ENCODE measurements at places on chromosomes 7 and 10.

DNA sequence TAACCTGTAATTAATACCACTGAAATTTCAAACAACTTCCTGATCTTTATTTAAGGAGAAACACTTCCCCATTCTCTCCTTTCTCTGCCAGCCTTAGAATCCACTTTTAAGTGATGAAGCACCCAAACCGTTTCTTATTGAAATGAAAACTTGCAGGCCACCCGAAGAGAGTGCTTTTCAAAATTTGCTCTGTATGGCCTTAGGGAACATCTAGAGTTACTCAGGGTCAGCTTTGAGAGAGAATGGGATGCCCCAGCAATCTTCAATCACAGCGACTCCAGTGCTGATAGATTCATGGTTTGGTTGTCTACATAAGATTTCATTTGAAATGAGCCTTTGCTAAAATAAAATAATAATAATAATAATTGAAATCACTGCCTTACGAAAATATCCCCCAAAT, 323.1 kb downstream of the PCLO start:
- DNase-seq: no peak

DNA sequence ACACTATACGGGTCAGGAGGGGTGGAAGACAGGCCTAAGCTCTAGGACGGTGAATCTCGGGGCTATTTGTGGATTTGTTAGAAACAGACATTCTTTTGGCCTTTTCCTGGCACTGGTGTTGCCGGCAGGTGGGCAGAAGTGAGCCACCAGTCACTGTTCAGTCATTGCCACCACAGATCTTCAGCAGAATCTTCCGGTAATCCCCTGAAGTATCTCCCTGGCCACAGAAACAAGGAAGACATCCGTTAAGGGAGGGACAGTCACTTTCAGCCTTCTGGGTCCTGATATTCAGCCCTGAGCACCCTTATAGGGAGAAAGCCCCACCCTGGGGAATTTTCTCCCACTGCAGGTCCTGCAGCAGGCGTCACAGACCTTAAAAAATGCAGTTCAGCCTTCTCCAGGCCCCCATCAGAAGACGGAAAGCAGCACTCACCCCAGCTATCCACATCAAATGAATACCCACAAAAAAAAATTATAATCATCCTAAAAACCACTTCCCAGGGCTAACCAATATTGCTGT, 23.2 kb downstream of the PLAC9 start:
- no peak for DNase-seq

GRCh38 chr10:27390681-27391080, 113.4 kb upstream of the RAB18 start:
- no peak for DNase-seq

- DNase-seq: no peak
Measured at GRCh38 chr7:26159243-26159642, 7.2 kb downstream of the NFE2L3 start.

GRCh38 chr10:84244651-84245270, at the start of gene RGR:
TSS of gene RGR (plus strand) at chr10:84245053. CDS start at chr10:84245091, 38 bp downstream.
- DNase-seq: no peak

GRCh38 chr10:85741626-85742300, 624.8 kb downstream of the GRID1 start:
- no peak for DNase-seq

DNA sequence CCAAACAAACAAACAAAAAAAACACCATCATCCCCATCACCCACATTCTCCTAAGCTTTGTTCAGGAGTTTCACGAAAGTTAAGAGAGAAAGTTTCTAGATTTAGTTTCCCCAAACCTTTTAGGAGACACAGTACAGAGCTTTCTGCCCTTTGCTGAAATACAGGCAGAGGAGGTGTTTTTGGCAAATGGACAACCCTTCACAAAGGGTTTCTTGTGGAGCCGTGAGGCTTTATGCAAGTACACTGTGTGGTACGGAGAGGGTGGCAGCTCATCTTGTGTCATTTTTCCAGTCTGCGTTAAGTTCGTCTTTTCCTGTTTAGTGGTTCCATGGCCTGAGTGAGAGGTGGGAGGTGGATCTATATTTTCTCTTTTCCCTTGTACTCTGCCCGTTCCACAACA, 215.5 kb upstream of the PRKCQ start:
- DNase-seq: no peak

DNA sequence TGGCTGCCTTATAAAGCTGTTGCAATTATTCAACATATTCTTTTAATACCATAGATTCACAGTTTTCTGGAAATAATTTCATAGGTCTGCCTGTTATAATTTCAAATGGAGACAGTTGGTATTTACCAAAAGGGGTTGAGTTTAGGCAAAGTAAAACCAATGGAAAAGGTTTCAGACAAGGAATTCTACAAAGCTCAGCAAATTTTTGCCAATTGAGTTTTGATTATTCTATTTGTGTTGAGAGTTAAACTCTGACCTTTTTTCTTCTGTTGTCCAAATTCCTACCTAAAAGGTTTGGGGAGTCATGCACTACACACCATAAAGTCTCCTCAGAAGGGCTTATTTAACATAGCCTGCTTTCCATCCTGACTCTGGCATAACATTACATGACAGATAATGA, 38.5 kb upstream of the ABCA13 start:
- DNase-seq: no peak

DNA sequence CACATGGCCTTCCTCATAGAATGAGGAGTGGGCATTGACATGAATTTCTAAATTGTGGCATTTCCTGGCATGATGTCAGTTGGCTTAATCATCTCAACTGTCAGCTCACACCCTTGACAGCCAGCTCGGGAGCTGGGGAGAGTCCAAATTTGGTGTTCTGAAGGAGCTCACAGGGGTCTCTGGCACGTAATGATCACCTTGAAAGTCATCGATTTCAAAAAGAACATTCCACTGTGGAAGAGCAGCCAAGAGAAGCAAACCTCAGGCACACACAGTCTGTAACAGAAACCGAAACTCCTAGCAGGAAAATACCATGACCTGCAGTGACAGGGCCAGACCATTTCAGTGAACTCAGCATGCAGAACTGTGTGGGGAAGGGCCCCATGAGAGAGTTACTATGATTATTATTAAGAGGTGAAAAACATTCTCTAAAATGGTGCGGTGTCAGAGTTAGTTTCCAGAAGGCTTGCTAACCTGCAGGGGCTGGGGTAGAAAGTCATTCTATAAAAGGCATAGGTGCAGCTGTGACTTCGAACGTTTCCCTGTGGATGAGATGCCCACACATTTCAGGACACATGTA, 26.4 kb upstream of the KLF6 start:
- no peak for DNase-seq

- DNase-seq: no peak
Measured at GRCh38 chr7:3917436-3917835, 616.4 kb downstream of the SDK1 start.

DNA sequence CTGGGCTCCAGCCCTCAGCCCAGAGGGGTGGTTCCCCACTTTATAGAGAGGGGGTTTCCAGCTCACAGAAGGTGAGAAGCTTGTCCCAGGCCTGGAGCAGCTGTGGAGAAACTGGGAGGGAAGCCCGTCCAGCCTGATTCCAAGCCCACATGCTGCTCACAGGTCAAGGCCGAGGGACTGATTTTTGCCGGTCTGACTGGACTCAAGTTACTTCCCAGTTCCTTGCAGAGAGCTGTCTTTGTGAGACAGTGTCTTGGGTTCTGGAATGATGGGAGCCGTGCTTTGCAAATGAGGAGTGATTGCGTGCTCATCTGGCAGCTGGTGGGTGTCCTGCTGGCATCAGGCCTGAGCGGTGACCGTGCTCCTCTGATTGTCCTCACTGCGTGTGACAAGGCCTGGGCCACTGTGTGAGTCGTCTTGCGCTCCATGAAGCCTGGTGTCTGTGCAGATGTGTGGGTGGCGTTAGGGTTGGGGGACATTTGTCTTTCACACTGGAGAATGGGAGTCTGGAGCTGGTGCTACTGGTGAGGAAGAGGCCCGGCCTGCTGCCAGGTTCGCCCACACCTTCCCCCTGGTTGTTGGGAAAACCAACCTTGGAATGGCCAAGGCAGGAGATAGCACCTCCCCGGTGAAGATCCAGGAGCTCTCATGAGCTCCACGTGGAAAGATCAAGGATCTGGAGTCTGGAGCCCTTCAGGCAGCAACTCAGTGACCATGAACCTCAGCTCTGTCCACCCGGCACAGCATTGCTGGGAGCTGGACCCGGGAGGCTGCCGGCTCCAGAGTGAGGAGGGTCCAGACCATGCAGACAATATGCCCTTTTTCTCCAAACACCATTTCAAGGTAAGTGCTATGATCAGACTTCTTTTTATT, 129.6 kb downstream of the SMURF1 start:
- no peak for DNase-seq

GRCh38 chr10:100615908-100616307, 80.2 kb downstream of the HIF1AN start:
- DNase-seq: no peak

- no peak for DNase-seq
Measured at GRCh38 chr7:26182283-26182682, 18.3 kb downstream of the HNRNPA2B1 start.

DNA sequence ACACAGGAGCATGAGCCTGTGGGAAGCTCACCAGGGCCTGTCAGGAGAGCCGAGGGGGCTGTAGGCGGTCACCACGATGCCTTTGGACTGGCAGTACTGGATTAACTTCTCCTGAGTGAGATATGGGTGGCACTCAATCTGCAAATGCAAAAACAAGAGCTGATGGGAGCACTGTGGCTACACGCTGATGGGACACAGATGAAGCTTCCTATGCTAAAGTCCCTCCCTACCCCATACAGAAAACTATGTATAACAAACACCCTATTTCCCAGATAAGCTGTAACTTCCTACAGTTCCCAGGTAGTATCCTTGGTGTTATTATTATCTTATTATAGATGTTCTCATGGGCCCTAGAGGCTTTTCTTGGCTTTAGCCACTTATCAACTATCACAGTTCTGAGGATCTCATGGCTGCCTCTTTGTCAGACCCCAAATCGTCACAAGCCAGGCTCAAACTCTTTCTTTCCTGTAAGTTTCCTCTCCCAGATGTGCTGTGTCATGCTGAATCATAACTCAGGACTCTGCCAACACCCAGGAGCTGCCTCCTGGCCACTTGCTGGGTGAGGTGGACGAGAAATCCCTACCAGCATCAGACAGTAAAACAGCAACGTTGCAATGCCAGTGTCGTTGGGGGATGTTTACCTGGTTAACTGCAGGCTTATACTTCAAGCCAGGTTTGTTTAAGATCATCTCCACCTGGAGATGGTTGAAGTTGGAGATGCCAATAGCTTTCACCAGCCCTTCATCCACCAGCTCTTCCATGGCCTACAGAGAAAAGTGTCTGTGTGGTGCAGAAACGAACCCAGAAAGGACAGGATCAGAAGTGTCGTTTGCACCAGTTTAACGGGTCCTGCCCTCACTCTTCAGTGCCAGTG, 10.3 kb downstream of the AKR1B1 start:
- no peak for DNase-seq

DNA sequence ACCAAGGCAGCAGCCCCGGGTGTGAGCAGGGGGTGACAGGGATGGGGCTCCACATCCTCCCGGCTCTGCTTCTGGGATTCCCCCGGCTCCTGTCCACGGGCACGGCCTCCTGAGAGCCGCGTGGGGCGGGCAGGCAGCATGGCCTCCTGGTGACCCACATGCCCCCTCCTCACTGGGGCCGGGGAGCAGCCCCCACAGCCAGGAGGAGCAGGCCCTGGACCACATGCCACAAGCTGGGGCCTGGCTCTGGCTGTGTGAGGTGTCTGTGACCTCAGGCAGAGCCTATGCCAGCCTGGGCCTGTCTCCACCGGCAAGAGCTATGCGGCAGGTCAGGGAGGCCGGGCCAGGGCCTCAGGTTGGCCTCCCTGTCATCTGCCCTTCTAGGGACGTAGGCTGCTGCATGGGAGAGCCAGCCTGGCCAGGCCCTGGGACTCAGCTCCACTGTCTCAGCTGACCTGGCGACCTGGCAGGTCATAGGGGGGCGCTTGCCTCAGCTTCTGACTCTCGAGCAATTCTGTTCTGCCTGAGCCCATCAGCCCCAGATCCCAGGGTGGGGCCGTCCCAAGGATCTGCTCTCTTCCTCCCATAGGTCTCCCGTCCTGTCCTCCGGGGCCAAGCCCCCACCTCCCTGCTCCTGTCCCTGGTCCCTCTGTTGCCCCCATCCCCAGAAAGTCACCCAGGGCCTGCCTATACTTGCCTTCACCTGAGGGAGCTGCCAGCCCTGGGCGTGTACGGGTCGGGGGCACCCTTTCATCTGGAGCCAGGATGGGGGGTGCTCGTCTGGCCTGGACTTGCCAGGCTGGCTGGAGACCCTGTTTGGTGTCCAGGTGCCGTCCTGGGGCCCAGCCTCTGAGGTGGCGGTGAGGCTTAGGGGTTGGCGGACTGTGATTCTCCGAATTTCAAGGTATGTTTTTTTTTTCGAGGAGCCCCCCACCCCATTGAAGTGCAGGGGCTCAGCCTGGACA, 3.9 kb upstream of the TMEM184A start:
- DNase-seq: no peak

GRCh38 chr7:112459645-112460044, 9.4 kb downstream of the IFRD1 start:
- DNase-seq: no peak

DNA sequence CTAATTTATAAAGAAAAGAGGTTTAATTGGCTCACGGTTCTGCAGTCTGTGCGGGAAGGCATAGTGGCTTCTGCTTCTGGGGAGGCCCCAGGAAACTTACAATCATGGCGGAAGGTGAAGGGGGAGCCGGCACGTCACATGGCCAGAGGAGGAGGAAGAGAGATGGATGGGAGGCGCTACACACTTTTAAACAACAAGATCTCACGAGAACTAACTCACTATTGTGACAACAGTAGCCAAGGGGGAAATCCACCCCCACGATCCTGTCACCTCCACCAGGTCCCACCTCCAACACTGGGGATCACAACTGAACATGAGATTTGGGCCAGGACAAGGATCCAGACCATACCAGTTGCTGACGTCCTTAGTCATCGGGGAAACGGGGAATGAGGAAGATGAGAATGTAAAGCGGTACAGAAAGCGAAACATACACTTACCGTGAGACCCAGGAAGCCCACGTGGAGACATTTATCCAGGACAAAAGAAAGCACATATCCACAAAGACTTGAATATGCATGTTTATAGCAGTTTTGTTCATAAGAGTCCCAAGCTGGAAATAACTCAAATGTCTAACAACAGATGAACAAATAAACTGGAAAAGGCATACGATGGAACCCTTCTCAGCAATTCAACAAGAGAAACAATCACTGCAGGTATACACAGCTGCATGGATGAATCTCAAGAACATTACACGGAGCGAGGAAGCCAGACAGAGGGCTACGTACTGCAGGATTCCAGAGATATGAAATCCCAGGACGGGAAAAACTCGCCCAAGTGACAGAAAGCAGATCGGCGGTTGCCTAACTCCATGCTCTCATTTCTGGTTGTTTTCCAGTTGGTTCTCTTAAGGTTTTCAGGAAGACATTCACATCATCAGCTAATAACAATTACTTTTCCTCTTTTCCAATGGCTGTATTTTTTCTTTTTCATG, 26.2 kb upstream of the INPP5A start:
- no peak for DNase-seq
